ENCODE measurements at places on chromosomes 16 and 17.

DNA sequence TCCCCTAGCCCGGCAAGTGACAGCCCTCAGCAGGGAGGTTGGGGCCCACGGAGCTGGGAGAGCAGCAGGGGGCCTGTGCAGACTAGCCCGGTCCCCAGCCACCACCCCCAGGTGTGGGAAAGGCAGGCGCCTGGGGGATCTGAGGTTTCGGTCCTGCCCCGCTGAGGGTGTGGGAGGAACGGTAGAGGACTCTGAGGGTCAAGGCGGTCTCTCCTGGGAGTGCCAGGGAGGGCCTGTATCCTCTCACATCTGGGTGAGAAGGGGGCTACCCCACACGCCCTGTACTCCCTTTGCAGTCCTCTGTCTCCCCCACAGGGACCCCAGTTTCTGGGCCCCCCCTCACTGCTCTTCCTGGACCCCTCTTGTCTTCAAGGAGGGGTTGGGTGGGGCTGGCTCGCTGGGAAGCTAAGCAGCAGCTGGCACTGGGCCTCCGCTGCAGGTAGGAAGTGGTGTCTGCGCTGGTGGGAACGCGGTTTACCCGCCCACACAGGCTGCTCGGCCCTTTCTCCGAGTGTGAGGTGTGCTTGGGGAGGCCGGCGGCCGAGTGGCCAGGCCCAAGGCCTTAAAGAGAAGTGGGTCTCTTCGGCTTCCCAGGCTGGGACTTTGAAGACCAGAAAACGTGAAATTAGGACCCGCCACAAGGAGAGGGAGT is 15.4 kb downstream of the CD7 start:
- no peak for DNase-seq

DNA sequence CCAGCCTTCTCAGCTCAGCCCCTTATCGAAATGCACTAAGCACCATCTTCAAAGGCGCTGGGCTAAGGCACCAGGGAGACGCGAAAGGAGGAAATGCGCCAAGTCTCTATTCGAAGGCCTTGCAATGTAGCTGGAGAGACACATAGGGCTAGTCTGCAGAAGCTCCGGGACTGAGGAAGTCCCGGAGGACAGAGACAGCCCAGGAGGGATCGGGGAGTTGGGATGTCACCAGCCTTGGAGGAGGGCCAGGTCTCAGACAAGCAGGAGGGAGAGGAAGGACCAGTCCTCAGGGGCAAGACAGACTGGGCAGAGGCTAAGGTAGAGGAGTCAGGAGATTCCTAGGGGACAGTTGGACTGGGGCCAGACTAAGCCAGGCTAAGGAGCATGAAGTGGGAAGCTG is 8.5 kb downstream of the C17orf100 start:
- no peak for DNase-seq

DNA sequence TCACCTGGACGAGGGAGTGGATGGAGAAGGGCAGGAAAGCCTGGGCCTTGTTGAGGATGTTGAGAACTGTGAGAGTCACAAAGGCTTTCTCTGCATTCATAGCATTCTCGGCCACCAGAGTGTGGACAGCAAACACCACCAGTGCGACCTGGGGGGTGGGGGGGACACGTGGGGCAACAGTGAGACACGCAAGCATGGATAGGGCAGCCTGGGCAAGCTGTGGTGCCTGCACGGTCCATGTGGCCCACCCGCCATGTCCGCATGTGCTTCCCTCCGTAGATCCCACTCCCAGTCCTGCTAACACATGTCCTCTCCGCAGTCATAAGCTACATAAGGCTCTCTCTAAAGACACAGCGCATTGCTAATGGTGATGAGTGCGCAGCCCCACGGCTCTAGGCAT is 34.5 kb downstream of the ABCC6 start:
- no peak for DNase-seq

DNA sequence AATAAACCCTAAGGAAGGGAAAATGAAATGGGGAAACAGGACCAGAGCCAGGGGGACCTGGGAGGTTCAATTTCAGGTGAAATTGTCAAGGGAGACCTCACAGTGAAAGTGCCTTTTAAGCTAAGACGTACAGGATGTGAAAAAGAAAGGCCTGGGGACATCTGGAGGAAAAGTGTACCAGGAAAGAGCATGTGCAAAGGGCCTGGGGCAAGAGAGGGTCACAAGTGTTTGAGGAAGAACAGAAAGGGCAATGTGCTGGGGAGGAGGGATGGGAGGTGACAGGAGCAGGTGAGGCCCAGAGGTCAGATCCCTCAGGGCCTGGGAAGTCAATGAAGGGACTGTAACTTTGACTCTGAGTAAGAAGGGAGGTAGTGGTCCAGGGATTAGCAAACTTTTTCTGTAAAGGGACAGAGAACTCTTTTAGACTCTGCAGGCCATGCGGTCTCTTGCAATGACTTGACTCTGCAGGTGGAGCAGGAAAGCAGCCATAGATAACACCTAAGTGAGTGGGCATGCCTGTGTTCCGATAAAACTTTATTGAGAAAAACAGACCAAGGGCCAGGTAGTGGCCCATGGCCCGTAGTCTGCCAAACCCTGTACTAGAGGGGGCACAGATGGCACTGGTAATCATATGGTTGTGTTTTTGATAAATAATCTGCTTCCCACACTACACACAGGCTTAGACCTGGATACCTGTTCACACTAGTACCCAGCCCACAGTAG is 93.8 kb downstream of the LITAF start:
- no peak for DNase-seq

- DNase-seq, result no peak
Observed at GRCh38 chr17:45363498-45363897, 46.7 kb upstream of the MAP3K14 start.

- DNase-seq, result no peak
Observed at GRCh38 chr17:81193470-81194224, 27.6 kb upstream of the AATK start.

GRCh38 chr16:31130336-31130891 is 5.1 kb downstream of the PRSS8 start:
- no peak for DNase-seq

DNA sequence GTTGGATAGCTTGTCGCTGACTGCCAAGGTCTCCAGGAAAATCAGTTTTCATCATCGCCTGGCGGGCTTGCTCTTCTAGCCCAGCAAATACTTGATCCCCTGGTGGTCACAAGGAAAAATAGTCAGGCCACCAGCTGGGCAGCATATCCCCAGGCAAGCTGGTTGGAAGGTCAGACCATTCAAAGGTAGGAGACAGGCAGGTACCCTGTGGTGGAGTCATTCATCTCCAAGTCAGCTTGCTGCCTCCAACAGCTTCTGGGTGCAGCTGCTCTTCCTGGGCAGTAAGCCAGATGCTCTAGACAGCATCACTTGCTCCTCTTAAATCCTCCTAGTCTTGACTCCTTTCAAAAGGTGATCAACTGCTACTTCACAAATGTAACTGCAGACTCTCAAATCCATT is 16.0 kb downstream of the ZNF821 start:
- DNase-seq, result no peak

DNA sequence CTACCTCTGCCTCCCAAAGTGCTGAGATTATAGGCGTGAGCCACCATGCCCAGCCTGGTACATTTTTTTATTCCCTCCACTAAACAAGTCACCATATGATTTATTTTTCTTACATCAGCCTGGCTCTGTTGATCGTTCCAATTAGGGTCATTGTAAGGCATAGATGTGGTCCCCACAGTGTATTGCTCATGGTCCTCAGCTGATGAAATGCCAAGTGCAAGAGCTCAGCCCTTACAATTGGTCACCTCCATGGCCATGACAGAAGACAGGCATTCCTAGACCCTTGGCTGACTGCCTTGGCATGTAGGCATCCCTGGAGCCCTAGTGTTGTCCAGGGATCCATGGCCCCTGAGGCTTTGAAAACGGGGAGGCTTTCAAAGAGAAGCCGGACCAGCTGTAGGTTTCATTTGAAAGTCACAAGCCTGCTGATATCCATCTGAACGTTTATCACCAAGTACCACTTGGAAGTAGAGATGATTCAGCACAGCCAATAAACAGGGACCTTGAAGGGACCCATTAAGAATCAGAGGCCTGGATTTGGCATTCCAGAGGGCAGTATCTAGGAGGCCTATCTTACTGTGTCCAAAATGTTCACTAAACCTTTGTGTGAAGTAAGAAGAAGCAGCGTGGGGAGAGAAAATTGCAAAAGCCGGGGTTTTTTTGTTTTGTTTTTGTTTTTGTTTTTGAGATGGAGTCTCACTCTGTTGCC is 20.6 kb upstream of the PRKCA start:
- DNase-seq, result no peak

GRCh38 chr16:2795395-2796143 is 2.7 kb upstream of the PRSS41 start:
- DNase-seq, result no peak

- DNase-seq, result no peak
Observed at GRCh38 chr17:78939615-78940014, 14.4 kb upstream of the TIMP2 start.

- DNase-seq, result no peak
Observed at GRCh38 chr17:41325611-41326010, 10.1 kb upstream of the KRTAP17-1 start.

Measured in NCI-H748 treated with DMSO at 0.1 percent for 48 hours (cell line).